A549 treated with DMSO at 1 μM for 4 hours (cell line): ENCODE measurements at places on chromosomes 7 and 10. TPM values are rescaled to one million over a fixed set of nuclear protein-coding genes. Genes with fewer than 3 reads are reported as not detected.

Gene MNX1
- 3.8 to 6.1 TPM (median 5.5 TPM) in 5 replicates for total RNA-seq

Gene CFAP58
- total RNA-seq = 0.07 to 0.28 TPM (median 0.11 TPM) in 5 replicates

Gene TUBGCP2
- 37.3 to 49.9 TPM (median 43.0 TPM) in 5 replicates for total RNA-seq

Gene EBF3
- total RNA-seq = 0.09 to 0.28 TPM (median 0.21 TPM) in 5 replicates

Gene COX15
- 25.1 to 36.7 TPM (median 35.5 TPM) in 5 replicates for total RNA-seq

Gene MEOX2
- total RNA-seq = not detected in 5 replicates

Gene PTPN20
- total RNA-seq = 4.1 to 4.9 TPM (median 4.7 TPM) in 5 replicates

Gene NUTM2A
- 0.05 to 0.19 TPM (median 0.12 TPM) in 4 of 5 replicates, not detected in the other for total RNA-seq

Gene TAS2R40
- not detected in 5 replicates for total RNA-seq

Gene GLI3
- total RNA-seq = 0.19 to 0.40 TPM (median 0.31 TPM) in 5 replicates

Gene ACHE
- total RNA-seq = 1.4 to 2.5 TPM (median 1.8 TPM) in 5 replicates

Gene GIMAP4
- not detected in 5 replicates for total RNA-seq

Gene RNF148
- not detected in 5 replicates for total RNA-seq

Gene NRP1
- 82.5 to 109 TPM (median 106 TPM) in 5 replicates for total RNA-seq

Gene TMEM236
- 0.03 to 0.12 TPM (median 0.07 TPM) in 5 replicates for total RNA-seq

Gene NODAL
- total RNA-seq = 0.06 TPM in 1 of 5 replicates, not detected in the others

Gene GRM3
- not detected in 5 replicates for total RNA-seq

Gene SORCS1
- not detected in 5 replicates for total RNA-seq

Gene ARHGEF5
- 1.6 to 2.1 TPM (median 1.7 TPM) in 5 replicates for total RNA-seq

Gene GIMAP6
- total RNA-seq = not detected in 5 replicates

Gene H2BK1
- not detected in 5 replicates for total RNA-seq

Gene GOLGA7B
- total RNA-seq = 4.2 to 5.5 TPM (median 5.1 TPM) in 5 replicates

Gene ANXA8
- 27.8 to 40.7 TPM (median 30.6 TPM) in 5 replicates for total RNA-seq

Gene HOXA2
- 0.70 to 1.6 TPM (median 1.2 TPM) in 5 replicates for total RNA-seq

Gene LAMB4
- 0.19 to 0.51 TPM (median 0.25 TPM) in 5 replicates for total RNA-seq

Gene LRRD1
- not detected in 5 replicates for total RNA-seq

Gene TMEM26
- 0.06 to 0.43 TPM (median 0.20 TPM) in 5 replicates for total RNA-seq

Gene VIPR2
- total RNA-seq = 0.02 TPM in 1 of 5 replicates, not detected in the others

Gene PCLO
- total RNA-seq = 0.77 to 1.5 TPM (median 1.1 TPM) in 5 replicates

Gene AKR1E2
- 6.2 to 9.8 TPM (median 8.6 TPM) in 5 replicates for total RNA-seq

Gene SEMA3D
- total RNA-seq = 0.03 to 0.05 TPM (median 0.03 TPM) in 3 of 5 replicates, not detected in the others

Gene TFR2
- 2.3 to 3.1 TPM (median 2.6 TPM) in 5 replicates for total RNA-seq

Gene DEPP1
- total RNA-seq = 1.1 to 2.6 TPM (median 1.5 TPM) in 5 replicates

Gene PLEKHS1
- total RNA-seq = 0.05 to 0.19 TPM (median 0.08 TPM) in 4 of 5 replicates, not detected in the other

Gene SMO
- 14.3 to 20.2 TPM (median 16.5 TPM) in 5 replicates for total RNA-seq

Gene PDE6C
- not detected in 5 replicates for total RNA-seq

Gene CFTR
- 0.31 TPM in 1 of 5 replicates, not detected in the others for total RNA-seq

Gene GALNT11
- total RNA-seq = 20.5 to 27.4 TPM (median 23.9 TPM) in 5 replicates

Gene RASA4
- 2.2 to 2.9 TPM (median 2.6 TPM) in 5 replicates for total RNA-seq

Gene PDZD7
- 0.57 to 0.97 TPM (median 0.87 TPM) in 5 replicates for total RNA-seq

Gene SLC16A9
- total RNA-seq = 0.07 to 0.17 TPM (median 0.14 TPM) in 5 replicates

Gene CYP2C19
- total RNA-seq = not detected in 5 replicates

Gene FGF8
- 0.08 TPM in 1 of 5 replicates, not detected in the others for total RNA-seq

Gene LRRC72
- not detected in 5 replicates for total RNA-seq

Gene RBM33
- 21.4 to 32.5 TPM (median 29.2 TPM) in 5 replicates for total RNA-seq

Gene ASB10
- not detected in 5 replicates for total RNA-seq

Gene SPDYE2
- total RNA-seq = 0.05 TPM in 1 of 5 replicates, not detected in the others
